Aorta (tissue), 5 donors: ENCODE measurements at places on chromosomes 5 and 9. TPM values are rescaled to one million over a fixed set of nuclear protein-coding genes. Genes with fewer than 3 reads are reported as not detected.

DNA sequence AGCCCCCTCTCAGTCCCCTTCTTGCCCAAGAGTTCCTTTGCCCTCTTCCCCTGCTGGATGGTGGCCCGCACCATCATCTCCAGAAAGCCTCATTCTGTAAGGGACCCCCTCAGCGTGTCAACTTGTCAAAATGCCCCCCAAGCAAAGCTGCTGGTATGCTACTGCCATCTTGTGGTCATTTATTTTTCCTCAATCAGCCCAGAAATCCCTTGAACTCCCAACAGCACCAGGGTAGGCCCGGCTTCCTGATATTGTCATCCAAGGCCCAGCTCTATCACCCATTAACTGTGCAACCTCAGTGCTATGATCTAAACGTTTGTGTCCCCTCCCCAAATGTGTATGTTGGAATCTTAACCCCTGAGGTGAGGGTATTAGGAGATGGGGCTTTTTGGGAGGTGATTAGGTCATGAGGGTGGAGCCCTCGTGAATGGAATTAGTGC is 53.2 kb upstream of the FBXW11 start:
- DNase-seq = no peak

- DNase-seq = no peak
Observed at GRCh38 chr9:104860263-104860662, 67.7 kb downstream of the ABCA1 start.

- no peak for DNase-seq
Observed at GRCh38 chr5:175654807-175655206, 3.1 kb upstream of the HRH2 start.

GRCh38 chr5:175035882-175036533 is 311.6 kb downstream of the MSX2 start:
- no peak for DNase-seq

DNA sequence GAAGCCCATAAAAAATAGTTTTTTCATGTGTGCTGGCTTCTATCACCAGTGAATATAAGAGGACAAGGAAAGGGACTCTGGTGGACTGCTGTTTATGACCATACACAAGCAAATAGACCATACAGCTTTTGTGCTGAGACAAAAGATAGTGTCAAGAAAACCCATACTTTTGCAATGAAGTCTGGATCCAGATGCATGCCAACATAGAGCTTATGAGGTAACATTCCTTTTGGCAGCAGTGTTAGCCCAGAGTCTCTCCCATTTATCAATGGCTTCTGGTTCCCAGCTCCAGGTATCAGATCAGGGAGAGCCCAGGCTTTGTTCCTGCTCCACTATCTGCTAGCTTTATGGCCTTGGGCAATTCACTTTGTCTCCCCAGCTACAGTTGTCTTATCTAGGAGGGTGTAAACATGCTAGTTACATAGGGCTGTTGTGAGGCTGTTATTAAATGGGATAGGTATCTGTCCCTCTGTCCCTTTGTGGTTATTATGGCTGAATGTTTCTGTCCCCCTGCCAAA is 55.6 kb downstream of the CCDC192 start:
- no peak for DNase-seq

- DNase-seq = no peak
Observed at GRCh38 chr9:86764221-86764624, 183.1 kb downstream of the GAS1 start.

The BTNL3 gene
- not detected for total RNA-seq

The GPX8 gene
- total RNA-seq = 49.8 TPM

The NIPBL gene
- total RNA-seq = 81.3 TPM

The ADAMTS2 gene
- total RNA-seq = 24.5 TPM

The FAM81B gene
- not detected for total RNA-seq

The LRRC19 gene
- total RNA-seq = not detected
